ENCODE measurements at places on chromosomes 7 and 10.

GRCh38 chr7:151759591-151760042 is 117.3 kb downstream of the PRKAG2 start:
- peak; percentile 67 for DNase-seq

DNA sequence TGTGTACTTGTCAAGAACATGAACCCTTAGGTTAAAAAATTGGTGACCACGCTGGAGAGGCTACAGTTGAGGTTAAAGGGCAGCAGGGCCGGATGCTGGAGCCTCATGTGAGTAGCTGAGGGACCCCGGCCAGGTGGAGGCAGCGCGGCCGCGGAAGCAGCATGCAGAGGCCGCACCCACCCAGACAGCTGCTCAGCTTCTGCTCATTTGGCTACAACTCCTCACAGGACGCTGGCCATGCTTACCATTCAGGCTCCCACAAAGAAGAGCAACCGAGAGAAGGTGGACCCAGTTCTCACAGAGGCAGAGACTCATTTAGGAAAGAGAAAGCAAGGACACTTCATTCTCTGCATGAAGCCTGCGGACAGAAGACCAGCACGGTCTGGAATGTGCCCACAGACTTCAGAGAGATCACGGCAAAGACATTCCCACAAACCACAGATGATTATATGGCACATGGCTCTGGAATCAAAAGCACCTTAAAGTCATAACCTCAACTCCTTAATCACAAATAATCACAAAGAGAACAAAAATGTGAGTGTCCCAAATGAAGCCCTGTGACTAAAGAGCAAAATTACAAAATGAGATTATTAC is 94.4 kb downstream of the VOPP1 start:
- DNase-seq, result no peak

DNA sequence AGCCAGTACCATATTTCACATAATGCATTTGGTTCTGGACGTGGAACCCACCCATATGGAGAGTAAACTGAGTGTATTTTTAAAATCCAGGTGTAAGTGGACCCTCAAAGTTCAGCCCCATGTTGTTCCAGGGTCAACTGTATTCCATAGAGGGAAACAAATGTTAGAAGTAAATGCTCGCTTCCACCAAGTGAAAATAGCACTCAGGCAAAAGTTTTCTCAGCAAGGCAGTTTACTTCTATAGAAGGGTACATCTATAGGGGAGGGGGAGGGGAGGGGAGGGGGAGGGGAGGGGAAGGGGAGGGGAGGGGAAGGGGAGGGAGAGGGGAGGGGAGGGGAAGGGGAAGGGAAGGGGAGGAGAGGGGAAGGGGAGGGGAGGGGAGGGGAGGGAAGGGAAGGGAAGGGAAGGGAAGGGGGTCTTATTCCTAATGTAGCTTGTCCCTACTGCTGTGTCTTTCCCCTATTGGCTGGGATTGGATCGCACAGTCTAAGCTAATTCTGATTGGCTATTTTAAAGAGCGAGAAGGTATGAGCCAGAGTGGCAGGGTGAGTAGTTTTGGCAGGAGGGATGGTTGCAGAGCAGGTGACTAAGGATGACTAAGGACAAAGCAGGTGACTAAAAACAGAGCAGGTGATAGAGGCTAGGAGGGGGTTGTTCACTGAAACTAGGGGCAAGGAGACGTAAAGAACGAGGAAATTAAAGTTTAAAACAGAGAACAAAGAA is 29.1 kb downstream of the GARIN1A start:
- DNase-seq, result no peak

- DNase-seq, result no peak
These were observed 27.1 kb downstream of the FOXK1 start for GRCh38 chr7:4709187-4709586.

DNA sequence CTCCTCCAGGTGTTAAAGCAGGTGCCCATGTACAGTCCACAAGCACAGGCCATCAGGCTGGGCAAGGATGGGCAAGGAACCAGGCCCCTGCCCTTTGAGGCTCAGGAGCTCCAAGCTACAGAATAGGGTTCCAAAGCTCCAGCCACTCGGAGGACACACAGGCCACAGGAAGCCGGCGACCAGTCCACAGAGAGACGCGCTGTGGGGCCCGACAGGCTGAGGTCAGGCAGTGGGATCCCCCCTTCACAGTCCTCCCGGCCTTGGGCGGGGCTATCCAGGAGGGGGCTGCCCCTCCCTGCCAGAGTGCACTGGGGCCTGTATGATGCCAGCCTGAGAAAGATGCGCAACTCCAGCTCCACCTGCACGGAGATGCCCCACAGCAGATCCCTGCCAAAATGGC is 34.0 kb downstream of the MAD1L1 start:
- no peak for DNase-seq

DNA sequence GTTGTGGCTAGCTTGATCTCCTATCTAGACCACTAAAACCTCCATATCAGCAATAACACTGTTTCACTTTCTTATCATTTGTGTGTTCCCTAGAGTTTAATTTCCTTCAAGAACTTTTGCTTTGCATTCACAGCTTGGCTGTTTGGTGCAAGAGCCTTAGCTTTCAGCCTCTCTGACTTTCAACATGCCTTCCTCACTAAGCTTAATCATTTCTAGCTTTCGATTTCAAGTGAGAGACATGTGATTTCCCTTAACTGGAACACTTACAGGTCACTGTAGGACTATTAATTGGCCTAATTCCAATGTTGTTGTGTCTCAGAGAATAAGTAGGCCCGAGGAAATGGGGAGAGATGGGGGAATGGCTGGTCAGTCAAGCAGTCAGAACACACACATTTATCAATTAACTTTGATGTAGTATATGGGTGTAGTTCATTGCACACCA is 10.6 kb upstream of the BPGM start:
- no peak for DNase-seq

DNA sequence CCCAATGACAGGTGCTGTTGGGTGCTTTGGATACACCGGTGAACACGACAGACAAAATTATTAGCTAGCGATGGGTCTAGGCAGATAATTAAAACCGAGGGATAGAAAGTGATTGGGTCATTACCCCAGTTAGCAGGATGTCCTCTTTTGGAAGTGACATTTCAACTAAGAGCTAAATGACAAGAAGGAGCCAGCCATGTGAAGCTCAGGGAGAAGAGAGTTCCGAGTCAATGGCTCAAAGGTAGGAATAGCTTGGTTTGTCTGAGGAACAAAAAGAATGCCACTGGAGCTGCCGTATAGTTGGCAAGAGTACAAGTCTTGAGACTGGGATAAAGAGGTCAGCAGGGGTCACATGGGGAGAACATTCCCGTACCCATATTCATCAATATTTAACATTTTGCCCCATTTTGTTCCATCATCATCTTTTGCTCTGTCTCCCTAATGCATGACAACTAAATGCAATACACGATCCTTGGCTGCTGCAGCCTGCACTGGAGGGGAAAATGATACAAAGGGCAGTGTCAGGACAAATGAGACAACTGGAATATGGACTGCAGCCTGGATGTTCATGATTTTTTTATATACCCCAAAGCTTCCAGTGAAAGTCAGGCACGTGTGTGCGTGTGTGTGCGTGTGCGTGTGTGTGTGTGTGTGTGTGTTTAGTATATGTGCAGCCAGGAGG is 115.7 kb downstream of the ICA1 start:
- DNase-seq, result no peak

GRCh38 chr10:19922236-19922963 is 106.2 kb downstream of the PLXDC2 start:
- DNase-seq, result no peak

GRCh38 chr10:113423981-113424721 is 128.7 kb upstream of the HABP2 start:
- DNase-seq, result no peak

- DNase-seq, result no peak
These were observed 130.0 kb downstream of the THSD7A start for GRCh38 chr7:11701829-11702560.

- no peak for DNase-seq
These were observed 202.6 kb downstream of the BUB3 start for GRCh38 chr10:123356799-123357198.

GRCh38 chr10:31650010-31650409 is 278.6 kb downstream of the ARHGAP12 start:
- no peak for DNase-seq

GRCh38 chr7:31256506-31256905 is 84.0 kb downstream of the NEUROD6 start:
- no peak for DNase-seq

- no peak for DNase-seq
These were observed 6.0 kb upstream of the LIPA start for GRCh38 chr10:89257581-89257980.

GRCh38 chr10:117549100-117549585 is 6.6 kb downstream of the EMX2 start:
- DNase-seq, result no peak

- DNase-seq, result no peak
These were observed 42.2 kb downstream of the GPR85 start for GRCh38 chr7:113044394-113044793.

GRCh38 chr10:85612833-85613232 is 753.8 kb downstream of the GRID1 start:
- no peak for DNase-seq

- DNase-seq, result no peak
These were observed 55.3 kb downstream of the INPP5A start for GRCh38 chr10:132592790-132593383.

- no peak for DNase-seq
These were observed 160.0 kb downstream of the ADARB2 start for GRCh38 chr10:1577373-1577770.

DNA sequence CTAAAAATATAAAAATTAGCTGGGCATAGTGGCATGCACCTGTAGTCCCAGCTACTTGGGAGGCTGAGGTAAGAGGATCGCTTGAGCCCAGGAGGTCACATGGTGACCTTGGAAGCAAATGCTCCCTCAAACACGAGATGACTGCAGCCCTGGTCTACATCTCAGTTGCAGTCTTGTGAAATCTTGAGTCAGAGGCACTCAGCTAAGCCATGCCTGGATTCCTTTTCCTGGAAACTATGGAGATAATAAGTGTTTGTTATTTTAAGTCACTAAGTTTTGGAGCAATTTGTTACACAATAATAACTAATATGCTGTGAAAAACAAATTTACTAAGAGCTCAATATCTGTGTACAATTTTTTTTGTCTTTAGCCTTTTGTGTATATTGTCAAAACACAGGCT is 284.3 kb upstream of the KAT6B start:
- no peak for DNase-seq

GRCh38 chr7:80213814-80214213 is 79.2 kb downstream of the GNAI1 start:
- no peak for DNase-seq

DNA sequence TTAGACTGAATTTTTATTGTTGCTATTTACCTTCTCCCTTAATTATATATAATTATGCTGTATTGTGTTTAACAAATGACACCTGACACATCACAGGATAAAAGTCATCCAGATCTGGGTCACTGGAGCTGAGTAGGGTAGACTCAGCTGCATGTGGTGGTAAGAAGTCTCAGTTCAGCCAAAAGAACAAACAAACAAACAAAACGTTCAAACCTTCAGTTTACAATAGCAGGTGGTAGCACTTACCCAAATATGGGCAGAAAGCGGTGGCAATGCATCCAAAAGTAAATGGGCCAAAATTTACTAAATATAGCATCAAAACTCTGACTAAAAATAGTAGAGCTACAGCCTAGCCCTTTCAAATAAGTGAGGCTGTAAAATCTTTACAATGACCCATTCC is 42.2 kb downstream of the ZWINT start:
- DNase-seq, result peak; percentile 31

DNA sequence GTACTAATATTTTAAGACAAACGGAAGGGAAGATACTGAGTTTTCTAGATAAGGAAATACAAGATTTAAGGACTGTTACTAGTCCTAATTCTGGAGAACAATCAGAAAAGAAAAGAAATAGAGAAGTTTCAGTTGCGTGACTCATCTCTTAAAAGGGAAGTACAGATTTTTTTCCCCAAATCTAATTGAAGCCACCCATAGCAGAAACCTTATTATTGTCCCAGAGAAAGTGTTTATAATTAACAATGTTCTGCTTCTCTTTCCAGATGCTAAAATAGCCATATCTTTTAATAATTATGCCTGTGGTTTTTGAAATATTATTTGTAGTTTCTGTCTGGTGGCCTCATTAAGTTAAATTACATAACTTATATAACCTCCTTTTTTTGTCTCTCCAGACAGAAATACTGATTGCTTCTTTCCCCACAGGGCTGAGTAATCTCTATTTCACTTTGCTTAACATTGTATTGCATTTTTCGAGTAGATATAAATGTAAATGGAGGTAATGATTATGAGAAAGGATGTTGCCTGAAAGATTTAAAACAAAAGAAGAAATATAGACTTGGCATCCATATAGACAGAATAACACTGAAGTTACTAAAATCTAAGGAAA is 240.7 kb upstream of the MBL2 start:
- no peak for DNase-seq

- no peak for DNase-seq
These were observed 193.1 kb upstream of the IMMP2L start for GRCh38 chr7:111755383-111755782.

- DNase-seq, result no peak
These were observed 21.9 kb upstream of the FRAT2 start for GRCh38 chr10:97356318-97356914.

GRCh38 chr7:99839287-99840021 is 11.6 kb downstream of the CYP3A43 start:
- peak; percentile 54 for DNase-seq

GRCh38 chr7:18163091-18163490 is 135.4 kb upstream of the PRPS1L1 start:
- no peak for DNase-seq
